NCI-H2081 (cell line): ENCODE measurements at places on chromosomes 3 and 15.

- no peak for DNase-seq
Measured at GRCh38 chr3:4995500-4996053, 16.3 kb downstream of the BHLHE40 start.

GRCh38 chr3:36597422-36597821 is 166.9 kb downstream of the DCLK3 start:
- no peak for DNase-seq

- no peak for DNase-seq
Measured at GRCh38 chr3:186361762-186362536, at the start of gene DGKG. Gene DGKG (minus strand): TSS chr3:186362234. CDS start chr3:186320459, 41,775 bp downstream.

DNA sequence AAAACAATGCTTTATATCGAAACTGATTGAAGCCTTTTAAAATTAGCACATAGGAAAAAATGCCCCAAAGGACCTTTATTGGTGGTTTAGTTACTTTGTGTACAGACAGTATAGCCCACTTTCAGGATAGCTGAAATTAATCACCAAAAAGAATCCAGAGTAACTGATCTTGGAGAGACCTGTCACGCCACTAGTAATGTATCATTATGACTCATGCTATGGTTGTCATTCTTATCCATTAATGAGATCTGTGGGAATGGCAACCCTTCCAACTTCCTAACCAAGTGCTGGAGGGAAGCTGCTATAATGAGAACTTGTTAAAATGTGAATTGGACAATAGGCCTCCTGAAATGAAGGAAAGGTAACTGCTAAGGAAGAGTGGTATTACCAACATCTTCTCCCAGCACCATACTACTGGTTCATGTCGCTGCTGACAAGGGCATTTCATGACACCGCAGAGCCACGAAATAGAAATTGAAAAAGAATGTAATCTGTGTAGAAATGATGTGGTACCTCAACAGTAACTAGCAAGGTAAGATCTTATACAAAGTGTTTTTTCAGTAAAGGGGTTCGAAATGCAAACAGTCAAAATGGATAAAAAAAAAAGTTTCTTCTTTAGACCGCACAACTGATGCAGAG is 7.1 kb upstream of the EMC4 start:
- DNase-seq, result no peak

DNA sequence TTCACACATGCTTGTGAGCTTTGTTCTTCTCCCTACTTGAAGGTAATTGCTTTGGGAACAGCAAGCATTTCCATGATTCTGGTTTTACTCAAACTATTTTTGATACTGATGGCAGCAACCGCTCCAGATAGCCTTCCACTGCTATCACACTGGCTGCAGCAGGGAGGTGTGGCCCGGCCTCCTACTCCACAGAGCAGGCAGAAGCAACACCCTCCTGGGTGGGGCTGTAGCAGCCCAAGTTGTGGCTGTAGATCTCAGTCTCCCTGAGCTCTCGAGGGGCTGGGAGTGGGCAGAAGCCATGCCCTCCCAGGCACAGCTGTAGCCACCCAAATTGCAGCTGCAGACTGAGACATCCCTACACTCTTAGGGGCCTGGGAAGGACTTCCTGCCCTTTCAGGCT is 878.8 kb upstream of the GBE1 start:
- DNase-seq, result no peak

DNA sequence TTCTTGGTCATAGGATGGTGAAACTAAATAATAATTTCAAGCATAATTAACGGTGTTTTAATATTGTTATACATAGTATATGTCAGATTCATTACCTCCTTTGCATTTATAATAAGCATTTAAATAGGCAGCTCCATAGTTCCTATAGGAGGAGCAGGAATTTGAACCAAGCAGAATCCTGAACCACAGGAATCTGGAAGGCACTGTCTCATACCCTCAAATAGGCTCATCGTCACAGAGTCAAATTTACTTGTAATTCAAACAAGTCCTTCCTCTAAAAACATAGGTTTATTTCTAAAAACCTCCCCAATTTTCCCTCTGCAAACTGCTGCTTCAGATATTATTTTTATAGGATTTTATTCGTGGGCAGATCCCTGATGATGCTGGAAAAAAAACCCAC is 376.3 kb upstream of the ARHGEF26 start:
- no peak for DNase-seq

DNA sequence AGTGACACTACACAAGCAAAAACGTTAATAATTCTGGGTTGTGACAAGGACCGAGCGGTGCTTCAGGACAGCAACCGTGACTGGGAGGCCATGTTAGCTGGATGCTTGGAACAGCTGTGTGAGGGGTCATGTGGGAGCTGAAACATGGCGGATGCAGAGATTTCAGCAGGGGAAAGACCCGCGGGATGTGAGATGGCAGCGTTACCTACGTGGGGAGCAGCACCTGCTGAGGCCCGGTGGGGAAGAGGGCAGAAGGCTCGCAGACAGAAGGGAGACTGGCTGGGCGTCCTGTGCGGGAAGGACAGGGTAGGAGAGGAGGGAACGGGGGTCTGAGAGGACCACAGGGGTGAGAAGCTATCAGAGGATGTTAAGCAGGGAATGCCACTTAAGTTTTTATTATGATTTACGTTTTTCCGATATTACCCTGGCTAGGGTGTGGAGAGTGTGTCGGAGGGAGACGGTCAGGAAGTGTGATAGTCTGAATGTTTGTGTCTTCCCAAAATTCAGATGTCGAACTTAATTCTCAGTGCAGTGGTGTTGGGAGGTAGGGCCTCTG is 228.8 kb upstream of the LYSMD4 start:
- DNase-seq, result no peak

GRCh38 chr3:54986294-54986693 is 58.4 kb upstream of the LRTM1 start:
- no peak for DNase-seq

DNA sequence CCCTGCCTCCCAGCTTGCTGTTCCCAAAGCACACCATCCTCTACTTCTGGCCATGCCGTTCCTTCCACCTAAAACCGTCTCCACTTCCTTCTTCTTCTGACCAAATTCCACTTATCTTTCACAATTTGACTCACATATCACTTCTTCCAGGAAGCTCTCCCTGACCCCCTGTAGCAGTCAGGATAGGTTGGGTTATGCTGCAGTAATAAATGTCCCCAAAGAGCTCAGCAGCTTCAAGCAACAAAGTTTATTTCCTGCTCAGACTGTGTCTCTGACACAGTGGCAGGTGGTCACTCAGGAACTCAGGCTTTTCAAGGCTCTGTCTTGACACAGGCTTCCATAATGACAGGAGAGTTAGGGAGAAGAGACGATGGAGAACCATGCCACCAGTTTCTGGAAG is 27.4 kb downstream of the SLC6A11 start:
- DNase-seq, result no peak
